ENCODE measurements at places on chromosomes 5 and 9. TPM values are rescaled to one million over a fixed set of nuclear protein-coding genes. Genes with fewer than 3 reads are reported as not detected.

CENPH gene
- 3.1 TPM for total RNA-seq

PRSS3 gene
- total RNA-seq = 3.9 TPM

ARID3C gene
- not detected for total RNA-seq

OR1J2 gene
- total RNA-seq = not detected

ARL14EPL gene
- not detected for total RNA-seq

SLC36A2 gene
- total RNA-seq = not detected

EQTN gene
- not detected for total RNA-seq

OCLN gene
- total RNA-seq = 1.3 TPM

FSTL4 gene
- total RNA-seq = not detected

QRFP gene
- total RNA-seq = not detected

C6 gene
- not detected for total RNA-seq
